ENCODE measurements at places on chromosomes 7 and 10.

DNA sequence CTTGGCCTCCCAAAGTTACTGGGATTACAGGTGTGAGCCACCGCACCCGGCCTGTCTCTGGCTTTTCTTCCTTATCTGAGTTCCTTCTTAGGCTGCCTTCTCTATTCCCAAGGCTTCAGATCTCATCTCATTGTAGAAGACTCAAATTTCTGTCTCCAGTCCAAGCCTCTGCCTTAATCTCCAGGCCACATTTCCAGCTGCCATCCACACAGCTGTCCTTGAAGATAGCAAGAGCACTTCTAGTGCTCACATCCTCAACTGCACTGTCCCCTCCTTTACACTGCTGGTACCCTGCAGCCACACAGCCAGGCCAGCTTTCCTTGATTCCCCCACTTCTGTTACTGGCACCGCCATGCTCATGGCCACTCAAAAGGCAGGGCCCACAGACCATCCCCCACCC lies 35.6 kb downstream of the POLL start:
- no peak for DNase-seq

DNA sequence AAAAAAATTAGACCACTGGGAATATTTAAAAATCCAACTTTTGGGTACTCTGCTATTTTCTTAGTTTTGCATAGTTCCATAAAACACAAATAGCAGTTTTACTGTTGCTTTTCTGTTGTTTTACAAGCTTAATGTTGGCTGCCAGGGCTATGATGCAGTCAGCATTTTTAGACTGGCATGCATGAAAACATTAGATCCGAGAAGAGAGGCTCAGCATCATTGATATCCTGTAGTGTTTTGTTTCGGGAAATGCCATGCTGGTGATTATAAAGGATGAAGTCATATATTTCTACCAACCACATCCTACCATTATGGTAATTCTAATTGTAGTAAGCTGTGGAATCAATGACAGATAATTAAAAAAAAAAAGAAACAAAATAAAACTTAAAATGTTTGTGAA lies 104.6 kb downstream of the MBL2 start:
- no peak for DNase-seq

DNA sequence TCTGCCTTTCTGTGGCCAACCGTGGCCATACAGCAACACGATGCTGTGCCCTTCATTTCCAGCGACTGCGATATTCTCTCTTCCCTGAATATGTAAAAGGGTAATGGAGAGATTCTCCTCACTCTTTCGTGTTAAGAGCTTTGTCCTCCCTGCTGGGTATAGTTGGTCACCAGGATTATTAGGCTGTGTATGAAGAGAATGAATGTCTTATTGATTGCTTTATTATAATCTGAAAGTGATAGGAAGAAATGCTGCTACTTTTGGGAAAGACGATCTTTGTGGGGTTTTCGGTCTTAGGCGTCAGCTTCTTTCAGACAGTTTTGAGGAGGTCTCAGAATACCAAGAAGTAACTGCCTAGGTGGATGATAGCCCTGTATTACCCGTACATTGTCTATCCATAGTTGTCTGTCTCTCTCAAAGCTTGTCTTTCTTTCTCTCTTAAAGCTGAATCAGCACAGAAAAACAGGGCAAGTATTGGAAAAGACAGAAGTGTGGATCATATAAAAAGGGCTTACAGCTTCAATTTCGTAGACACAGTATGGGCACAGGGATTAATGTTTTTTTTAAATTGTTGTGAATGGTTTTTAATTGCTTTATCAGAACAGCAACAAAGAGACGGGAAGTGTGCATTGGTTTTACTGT lies 1.2 kb downstream of the AHCYL2 start:
- no peak for DNase-seq

DNA sequence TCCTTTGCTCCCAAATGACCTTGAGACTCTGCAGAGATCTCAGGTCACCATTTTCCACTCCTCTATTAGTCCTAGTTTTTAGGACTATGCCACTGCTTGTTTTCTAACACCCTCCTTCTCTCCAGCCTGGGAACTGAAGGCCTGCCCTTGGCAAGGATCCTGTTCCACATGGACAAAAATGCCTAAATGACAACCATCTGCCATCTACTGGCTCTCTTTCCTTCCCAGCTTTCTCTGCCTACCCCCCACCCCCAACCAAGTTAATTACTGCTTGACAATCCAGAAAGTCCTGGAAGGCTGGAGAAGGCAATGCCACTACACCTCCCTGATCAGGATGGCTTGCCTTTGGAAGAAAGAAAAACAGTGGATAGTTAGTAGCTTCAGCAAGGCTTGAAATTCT lies 44.8 kb upstream of the SP8 start:
- no peak for DNase-seq

- DNase-seq, result no peak
These were observed 492.4 kb upstream of the SORCS1 start for GRCh38 chr10:107656932-107657331.

DNA sequence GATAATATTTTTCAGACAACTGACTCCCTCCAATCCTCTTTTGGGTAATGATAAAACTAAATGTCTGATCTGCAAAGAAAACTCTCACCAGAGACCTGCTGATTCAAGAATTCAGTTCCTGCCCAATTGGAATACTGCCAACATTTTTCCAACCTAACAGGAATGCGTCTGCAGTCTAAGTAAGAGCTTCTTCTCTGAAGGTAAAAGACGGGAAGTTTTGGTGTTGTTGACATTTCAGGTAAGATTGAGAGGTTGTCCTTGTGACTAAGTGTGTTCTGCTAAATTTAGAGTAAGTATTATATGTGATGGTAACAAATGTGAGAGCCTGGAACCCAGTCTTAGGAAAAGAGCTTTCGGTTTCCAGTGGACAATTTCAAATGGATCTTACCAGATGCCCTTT lies 17.6 kb downstream of the IFIT5 start:
- DNase-seq, result no peak

DNA sequence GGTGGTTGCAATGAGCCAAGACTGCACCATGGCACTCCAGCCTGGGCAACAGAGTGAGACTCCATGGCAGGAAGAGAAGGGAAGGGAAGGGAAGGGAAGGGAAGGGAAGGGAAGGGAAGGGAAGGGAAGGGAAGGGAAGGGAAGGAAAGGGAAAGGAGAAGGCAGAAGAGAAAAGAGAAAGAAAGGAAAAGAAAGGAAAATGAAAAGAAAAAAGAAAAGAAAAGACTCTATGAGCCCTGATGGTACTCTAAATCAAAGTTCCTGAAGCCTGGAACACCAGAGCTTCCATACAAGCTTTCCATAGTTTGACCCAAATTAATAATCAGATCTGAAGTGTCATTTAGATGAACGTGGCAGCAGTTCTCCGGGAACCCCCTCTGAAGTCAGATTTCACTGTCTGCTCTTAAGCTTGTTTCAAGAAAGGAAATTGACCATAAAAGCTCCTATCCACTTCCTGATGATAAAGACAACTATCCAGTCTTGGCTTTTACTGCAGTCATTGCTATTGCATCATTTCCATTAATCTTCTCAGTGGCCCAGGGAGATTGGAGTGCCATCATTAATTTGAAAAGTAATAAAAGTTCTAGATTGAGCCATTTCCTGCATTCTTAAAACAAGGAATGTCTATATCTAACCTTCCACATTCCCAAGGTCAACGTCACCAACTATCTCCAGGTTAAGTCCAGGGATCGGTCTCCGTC lies 44.2 kb upstream of the FRMD4A start:
- no peak for DNase-seq

GRCh38 chr7:30510124-30511075 lies 5.8 kb upstream of the GGCT start:
- DNase-seq, result no peak

- no peak for DNase-seq
These were observed 177.7 kb downstream of the SKIDA1 start for GRCh38 chr10:21347785-21348170.

- no peak for DNase-seq
These were observed 322.6 kb downstream of the TFEC start for GRCh38 chr7:115708013-115708341.

GRCh38 chr7:140542228-140542603 lies 62.9 kb upstream of the MKRN1 start:
- no peak for DNase-seq

- peak; percentile 24 for DNase-seq
These were observed 989 bp downstream of the SRPK2 start for GRCh38 chr7:105387508-105388355.

DNA sequence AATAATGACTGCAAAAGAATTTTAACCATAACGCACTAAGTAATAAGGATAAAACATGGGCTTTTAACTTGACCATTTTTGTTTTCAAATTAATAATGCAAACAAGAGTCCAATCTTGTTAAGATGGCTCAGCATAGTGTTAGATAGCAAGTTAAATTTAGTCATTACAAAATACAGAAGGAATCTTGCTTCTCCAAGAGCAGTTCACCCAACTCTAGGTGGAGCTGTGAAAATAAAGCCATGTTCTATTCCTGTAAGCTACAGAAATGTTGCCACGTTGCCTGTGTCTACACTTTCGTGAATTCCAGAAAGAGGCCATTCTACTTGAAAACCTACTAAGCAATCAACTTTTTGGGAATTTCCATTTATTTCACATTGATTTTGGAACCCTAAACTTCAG lies 191.9 kb downstream of the SFMBT2 start:
- DNase-seq, result no peak

DNA sequence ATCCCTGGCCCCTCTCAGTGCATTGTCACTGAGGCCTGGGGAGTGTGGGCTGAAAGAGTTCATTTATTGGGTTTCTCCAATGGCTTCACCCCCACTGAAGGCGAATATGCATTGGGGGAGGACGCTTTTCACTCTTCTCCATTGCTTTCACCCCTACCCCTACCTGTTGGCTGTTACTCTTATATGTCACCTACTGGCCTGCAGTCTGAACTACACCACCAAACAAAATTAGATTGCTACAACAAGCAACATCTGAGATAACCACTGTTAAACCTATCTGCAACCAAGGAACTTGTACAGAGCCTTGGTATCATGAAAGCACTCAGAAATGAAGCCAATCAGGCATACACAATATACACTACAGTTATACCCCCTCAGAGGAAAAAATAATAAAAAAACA lies 203.7 kb downstream of the REEP3 start:
- DNase-seq, result no peak

- DNase-seq, result no peak
These were observed 55.1 kb downstream of the CYCS start for GRCh38 chr7:25069900-25070443.

GRCh38 chr10:58590924-58591323 lies 78.3 kb downstream of the BICC1 start:
- DNase-seq, result no peak

GRCh38 chr7:122067077-122067476 lies 77.0 kb downstream of the AASS start:
- DNase-seq, result no peak

- peak; percentile 23 for DNase-seq
These were observed 1.4 kb downstream of the HPSE2 start for GRCh38 chr10:99234041-99234790.

GRCh38 chr10:46550795-46551700 lies 5.4 kb downstream of the GPRIN2 start:
- no peak for DNase-seq

- no peak for DNase-seq
These were observed 103.0 kb upstream of the KIF5B start for GRCh38 chr10:32159264-32159663.

DNA sequence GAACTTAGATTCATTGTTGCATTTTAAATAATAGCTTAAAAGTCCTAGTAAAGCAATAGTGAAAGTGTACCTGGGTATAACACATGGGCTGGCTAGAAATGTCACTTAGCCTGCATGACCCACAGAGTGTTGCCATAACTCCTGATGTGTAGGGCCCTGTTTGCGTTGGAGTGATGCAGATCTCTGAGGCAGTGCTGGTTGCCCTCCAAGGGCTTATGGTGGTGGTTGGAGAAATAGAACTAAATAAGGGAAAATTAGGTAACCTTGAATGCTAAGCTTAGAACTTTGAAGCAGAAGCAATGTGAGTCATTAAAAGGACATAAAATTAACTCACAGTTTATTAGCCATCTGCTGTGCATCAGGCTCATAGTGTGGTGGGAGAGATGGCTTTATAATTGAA lies 105.7 kb downstream of the CCNY start:
- DNase-seq, result no peak

GRCh38 chr10:34191406-34191805 lies 623.7 kb downstream of the PARD3 start:
- no peak for DNase-seq

DNA sequence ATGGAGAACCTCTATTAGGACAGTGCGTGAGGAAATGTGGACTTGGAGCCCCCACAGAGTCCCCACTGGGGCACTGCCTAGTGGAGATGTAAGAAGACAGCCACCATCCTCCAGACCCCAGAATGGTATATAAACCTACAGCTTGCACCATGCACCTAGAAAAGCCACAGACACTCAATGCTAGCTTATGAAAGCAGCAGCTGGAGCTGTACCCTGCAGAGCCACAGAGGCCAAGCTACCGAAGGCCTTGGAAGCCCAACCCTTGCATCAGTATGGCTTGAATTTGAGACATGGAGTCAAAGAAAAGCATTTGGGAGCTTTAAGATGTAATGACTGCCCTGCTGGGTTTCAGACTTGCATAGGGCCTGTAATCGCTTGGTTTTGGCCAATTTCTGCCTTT lies 361.3 kb downstream of the ZNF248 start:
- DNase-seq, result no peak

DNA sequence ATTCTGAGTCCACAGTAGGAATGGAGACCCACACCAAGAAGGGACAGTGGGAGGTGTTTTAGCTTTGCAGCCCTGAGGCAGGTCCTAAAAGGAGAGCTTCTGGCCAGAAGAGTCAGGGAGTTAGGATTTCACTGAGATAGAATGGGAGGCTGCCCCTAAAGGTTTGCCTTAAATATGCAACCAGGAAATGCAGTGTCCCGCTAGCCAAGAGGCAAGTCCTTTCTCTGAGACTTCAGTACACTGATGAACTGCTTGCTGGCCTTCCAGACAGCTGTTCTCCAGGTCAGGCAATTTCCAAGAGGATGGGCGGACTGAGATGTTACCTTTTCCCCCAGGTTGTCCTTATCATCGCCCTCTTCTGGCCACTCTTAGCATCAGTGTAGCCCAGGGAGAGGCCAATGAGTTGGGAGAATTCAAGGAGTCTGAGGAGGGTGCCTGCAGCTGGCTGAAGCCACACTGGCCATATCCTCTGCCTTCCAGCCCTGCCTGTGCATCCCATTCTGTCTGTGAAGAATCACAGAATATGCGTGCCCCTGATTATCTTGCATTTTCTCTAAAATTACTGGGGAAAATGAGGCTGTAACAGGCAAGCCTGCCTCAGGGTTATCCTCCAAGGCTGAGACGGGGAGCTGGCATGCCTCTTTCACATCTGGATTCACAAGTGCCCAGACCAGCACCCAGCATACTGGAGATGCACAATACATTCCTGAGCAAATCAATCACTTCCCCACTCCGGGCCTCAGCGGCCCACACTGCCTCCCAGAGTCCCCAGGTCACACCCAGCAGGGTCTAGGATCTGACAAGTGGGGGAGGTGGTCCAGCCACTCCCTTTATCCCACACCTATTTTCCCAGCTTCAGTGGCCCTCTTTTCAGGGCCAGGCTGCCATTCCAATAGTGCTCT lies 2.4 kb downstream of the TLL2 start:
- no peak for DNase-seq

Measured in stimulated activated CD8-positive, alpha-beta memory T cell treated with anti-CD3 and anti-CD28 coated beads, Interleukin-15, amount 100 ng/mL, for 48 hours (primary cell).